NCI-H345 (cell line): ENCODE measurements at places on chromosomes 5 and 9.

DNA sequence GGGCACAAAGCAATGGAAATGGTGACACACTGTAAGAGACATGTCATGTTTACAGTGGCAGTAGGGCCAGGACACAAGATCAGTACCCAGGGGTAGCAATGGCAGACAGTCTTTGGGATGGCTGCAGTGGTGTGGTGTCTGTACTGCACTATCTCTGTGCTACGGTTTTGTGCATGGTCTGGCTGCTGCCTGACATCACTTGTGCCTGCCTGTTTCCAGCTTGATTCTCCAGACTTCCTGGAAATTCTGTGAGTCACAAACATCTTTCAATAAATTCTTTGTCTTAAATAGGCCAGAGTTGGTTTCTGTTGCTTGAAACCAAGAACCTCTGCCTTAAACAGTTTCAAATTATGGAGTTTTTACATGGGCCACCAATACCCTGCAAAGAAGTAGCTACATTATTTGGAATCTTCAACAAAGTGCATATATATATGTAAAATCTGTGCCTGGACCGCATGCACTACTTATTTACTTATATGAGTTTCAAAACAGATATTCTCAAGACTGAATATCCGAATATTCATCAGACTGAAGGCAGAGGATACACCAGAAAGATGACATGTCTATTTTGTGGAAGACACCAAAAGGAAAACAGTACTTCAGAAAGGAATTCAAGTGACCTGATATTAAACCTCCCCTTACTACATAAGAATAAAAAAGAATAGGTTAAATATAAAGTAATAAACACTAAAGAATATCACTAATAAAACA lies 188.1 kb downstream of the RFX3 start:
- DNase-seq, result no peak

GRCh38 chr9:90802386-90802985 lies 867 bp downstream of the SYK start:
- no peak for DNase-seq

GRCh38 chr5:78830528-78831046 lies 154.5 kb downstream of the ARSB start:
- no peak for DNase-seq

DNA sequence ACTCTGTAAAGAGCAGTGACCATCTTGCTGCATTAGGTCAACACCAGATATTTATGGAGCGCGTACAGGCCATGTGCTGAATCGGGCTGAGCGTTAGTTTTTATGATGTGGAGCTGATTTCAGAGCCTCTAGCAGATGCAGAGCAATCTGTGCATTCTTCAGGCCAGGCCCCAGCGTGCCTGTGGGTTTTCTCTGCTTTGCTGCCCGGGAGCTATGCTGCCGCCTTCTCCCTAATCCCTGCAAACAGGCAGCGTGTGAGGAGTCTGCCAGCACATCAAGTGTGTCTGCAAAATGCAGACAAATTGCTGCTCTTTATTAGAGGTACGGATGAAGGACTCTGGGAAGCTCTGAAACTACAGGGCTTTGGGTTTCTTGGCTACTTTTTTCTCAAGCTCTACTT lies 170.0 kb downstream of the NTRK2 start:
- no peak for DNase-seq

DNA sequence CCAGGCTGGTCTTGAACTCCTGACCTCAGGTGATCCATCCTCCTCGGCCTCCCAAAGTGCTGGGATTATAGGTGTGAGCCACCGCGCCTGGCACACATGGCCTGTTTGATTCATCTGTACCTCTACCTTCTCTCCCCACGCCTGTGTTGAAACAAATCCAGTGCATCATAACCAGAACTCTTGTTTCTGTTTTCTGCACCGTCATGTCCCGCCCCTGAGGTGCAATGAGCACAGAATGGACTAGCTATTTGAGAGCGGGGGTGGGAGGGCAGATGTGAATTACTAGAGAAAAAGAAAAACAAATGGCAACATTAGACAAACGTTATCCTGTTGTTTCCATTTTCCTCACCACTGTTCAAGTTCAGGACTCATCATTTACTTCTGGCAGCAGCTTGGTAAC lies 10.7 kb upstream of the FAM193B start:
- DNase-seq, result no peak

DNA sequence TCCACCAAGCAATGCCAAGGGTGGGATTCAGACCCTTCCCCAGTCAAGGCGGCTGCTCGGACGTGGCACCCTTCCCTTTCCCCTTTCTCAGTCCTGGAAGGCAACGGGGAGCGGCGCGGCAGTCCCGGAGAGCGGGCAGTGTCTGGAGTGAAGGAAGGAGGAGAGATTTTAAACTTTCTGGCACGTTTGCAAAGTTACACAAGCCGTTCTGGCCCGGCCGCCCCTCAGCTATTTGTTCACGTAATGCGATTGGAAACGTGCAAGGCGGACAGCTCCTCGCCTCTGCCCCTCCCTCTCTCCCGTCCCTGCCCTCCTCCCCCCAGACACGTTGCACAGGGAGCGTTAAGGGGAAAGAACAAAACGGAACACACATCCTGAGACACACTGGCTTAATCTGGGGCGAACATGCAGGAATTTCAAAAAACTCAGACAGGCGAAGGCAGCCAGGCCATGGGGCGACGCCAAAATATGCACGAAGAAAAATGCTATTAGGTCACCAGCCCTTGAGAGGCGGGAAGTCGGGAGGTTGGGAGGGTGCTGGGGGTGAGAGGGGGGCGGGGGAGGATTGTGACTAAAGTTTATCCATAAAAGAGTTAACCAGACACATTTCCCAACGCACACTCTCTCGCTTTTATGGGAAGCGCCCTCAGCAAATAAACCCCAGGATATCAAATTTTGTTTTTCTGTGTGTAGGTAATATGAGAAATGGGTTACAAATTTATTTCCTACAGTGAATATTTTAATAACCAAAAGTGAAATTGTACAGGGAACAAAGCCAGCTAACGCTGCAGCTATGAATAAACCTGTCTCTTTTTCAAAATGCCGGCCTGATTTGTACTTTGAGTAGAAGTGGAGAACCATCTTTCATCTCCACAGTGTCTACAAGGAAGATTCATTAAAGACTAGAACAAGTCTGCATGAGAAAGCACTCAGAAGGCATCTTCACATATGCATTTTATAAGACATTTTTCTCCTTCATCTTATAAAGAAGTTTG lies at the start of gene LOX:
Gene LOX, minus strand, starts transcription at position 144 of the 995 bp plus-strand sequence. CDS start 274 bp downstream, outside the sequence.
- DNase-seq, result no peak

DNA sequence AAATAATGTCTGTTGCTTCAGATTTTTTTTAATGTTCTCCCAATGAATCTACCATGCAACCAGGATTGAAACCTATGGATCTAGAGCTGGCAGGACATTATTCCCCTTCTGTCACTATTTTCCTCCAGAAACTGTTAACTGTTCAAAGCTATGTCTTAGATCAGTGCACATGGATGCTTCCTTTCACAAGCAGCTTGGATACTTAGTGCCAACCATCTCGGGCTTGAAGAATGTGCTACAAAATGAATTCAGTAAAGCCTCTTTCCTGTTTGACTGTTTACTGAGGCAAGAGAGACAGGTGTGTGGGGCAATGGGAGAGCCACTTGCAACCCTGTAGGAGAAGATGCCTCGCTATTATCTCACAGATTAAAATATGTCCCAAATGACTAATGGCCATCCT lies 774.8 kb downstream of the KCTD16 start:
- DNase-seq, result peak; percentile 25
